HCT116 (cell line): ENCODE measurements at places on chromosomes 7 and 10.

GRCh38 chr7:20199015-20199737 lies 18.0 kb downstream of the MACC1 start:
- DNase-seq = peak; percentile 94

DNA sequence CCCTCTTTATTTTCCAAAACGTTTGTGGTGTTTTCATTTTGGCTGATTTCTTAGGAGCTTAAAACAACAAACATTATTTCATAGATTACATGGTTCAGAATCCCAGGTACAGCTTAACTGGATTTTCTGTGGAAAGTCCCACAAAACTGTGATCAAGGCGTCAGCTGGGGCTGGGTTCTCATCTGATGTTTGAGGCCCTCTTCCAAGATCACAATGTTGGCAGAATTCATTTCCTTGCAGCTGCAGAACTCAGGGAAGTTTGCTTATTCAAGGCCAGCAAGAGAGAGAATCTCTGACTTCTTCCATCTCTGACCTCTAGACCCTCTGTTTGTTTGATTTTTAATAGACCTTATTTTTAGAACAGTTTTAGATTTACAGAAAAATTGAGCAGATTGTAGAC lies 108.4 kb upstream of the AGK start:
- DNase-seq = no peak

- DNase-seq = no peak
Measured at GRCh38 chr10:80459047-80459865, 5.1 kb downstream of the TSPAN14 start.

DNA sequence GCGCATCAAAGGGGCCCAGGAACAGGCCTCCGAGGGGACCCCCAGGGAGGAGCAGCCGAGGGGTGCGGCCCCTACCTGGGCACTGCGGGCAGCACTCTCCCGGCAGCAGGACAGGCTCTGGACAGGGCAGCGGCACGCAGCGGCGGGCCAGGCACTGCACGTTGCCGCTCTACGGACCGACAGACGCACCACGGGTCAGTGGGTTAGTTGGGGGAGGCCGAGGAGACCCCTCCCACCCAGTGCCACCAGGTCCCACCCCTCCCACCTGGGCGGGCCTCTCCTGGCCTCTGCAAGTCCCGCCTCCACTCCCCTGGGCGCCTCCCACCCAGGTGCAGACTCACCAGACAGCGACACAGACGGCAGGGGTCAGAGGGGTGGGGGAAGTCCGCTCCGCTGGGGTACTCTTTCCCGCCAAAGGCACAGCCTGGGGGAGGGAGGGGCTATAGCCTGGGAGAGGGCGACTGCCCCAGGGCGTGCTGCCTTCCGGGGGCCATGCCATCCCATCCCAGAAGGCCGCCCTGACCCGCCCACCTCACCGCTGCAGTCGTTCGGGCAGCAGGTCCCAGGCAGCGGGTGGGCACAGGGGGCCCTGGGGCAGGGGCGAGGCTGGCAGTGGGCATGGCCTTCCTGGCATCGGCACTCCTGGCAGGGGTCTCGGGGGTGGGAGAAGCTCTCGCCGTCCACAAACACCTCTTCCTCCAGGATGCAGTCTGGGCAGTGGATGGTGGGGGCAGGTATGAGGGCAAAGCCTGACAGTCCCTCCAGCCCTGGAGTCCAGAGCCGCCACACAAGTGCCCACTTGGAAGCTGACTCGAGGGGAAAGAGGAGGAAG lies 19.2 kb downstream of the KCP start:
- no peak for DNase-seq

DNA sequence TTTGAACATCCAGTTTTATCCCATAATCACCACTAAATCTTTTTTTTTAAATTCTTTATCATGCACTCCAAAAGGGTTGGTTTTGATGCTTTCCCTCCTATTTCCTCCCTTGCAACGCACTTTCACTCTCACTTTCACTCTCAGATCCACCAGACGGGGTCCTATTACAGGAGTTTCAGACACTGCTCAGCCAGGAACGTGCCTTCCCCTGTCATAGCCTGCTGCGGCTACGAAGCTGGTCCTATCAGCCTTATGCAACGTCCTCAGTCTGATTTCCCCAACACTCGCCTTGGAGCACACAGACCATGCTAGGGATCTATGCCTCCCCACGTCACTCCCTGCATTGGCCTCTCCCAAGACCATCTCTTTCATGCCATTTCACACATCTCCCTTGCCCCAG lies 23.4 kb downstream of the ZPBP start:
- no peak for DNase-seq

- DNase-seq = no peak
Measured at GRCh38 chr7:44959433-44959951, 19.3 kb downstream of the MYO1G start.

- DNase-seq = no peak
Measured at GRCh38 chr7:34341326-34341725, 316.7 kb upstream of the NPSR1 start.

- DNase-seq = no peak
Measured at GRCh38 chr10:116006508-116006907, 266.5 kb downstream of the GFRA1 start.

DNA sequence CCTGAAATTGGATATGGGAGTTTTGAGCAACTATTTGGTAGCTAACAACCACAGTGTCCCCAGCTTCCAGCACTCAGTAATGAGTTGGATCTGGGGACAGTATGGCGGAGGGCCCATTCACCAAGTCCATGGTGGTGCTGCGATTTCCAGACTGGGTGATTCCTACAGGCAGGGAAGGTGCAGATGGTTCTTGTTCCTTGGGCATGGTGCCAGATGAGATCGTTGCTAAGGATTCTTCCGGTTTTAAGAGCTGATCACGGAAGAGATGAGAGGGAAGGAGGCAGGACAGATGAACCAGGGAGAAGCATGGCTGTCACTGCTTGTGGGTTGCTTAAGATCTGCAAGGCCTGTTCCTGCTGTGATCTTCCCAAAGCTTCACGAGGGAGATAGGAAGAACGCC lies 380.3 kb downstream of the TCERG1L start:
- DNase-seq = no peak

- no peak for DNase-seq
Measured at GRCh38 chr7:128210036-128210347, 31.1 kb upstream of the LEP start.

- DNase-seq = no peak
Measured at GRCh38 chr10:7475046-7475911, 64.4 kb upstream of the SFMBT2 start.

DNA sequence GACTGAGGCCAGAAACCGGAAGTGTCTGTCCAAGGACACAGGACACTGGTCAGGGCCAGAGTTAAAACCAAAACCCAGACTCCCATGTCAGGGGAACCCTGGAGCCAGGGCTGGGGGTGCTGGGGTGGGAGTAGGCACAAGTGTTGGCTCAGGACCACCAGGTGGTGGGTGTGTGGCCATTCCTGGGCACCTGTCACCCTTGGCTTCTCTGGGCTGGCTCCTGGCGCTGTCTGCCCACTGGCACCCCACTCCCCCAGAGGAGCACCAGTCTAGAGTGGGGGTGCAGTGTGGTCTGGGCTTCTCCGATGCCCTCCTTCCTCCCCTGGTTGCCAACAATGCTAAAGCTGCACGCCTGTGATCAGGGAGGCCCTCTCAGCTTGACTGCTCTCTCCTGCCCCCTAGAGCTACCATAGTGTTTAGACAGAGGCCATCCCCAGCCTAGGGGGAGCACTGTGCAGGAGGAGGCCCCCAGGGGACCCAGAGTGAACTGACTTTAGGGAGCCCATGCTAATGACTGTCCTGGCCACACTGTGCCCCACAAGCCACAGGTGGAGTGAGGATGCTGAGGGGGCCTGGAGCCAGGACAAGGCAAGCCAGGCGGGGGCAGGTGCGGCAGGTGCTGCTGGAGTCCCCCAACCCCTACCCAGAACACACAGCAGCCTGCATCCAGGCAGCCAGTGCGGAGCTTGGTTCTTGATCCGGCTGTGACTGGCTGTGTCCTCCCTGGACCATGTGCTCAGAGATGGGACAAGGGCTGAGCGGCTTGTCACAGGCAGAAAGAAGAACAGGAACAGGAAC lies 11.0 kb downstream of the RASGEF1A start:
- DNase-seq = peak; percentile 21

- no peak for DNase-seq
Measured at GRCh38 chr7:156000601-156001396, 188.5 kb upstream of the SHH start.

DNA sequence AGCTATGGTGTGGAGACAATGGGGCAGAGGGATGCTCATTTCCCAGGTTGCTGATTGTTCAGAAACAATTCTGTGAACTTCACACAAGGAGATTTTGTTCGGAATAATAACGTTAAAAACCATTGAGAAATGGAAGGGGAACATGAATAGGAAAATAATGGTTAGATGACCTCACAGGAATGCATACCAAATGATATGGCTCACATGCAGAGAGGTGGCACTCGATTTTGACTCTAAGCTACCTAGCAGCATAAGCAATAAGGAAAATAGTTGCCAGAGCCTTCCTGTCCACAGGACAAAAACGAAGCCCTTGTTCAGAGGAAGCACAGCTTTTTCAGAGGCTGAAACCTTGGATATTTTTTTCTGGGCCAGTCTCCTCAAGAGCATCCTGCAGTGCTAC lies 293.1 kb downstream of the ZEB1 start:
- DNase-seq = no peak

- DNase-seq = no peak
Measured at GRCh38 chr10:43596546-43596945, 9.7 kb upstream of the ZNF485 start.

GRCh38 chr10:110462166-110463095 lies 35.3 kb upstream of the DUSP5 start:
- no peak for DNase-seq

DNA sequence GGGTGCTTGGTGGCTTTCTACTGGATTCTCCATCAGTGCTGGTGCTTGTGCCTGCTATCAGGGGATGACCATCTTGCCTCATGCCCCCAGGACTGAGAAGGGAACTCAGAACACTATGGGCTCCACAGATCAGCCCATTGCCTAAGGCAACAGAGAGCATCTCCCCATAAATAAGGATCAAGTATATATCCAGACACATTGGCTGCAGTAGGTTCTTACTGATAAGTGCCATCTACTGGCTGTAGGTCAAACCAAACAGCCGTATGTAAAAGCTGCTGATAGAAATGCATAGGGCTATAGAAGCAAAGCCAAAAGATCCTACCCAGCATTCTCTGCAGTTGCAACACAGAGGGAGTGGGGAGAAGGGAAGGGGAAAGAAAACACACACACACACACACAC lies 153.7 kb downstream of the CDK14 start:
- DNase-seq = no peak

DNA sequence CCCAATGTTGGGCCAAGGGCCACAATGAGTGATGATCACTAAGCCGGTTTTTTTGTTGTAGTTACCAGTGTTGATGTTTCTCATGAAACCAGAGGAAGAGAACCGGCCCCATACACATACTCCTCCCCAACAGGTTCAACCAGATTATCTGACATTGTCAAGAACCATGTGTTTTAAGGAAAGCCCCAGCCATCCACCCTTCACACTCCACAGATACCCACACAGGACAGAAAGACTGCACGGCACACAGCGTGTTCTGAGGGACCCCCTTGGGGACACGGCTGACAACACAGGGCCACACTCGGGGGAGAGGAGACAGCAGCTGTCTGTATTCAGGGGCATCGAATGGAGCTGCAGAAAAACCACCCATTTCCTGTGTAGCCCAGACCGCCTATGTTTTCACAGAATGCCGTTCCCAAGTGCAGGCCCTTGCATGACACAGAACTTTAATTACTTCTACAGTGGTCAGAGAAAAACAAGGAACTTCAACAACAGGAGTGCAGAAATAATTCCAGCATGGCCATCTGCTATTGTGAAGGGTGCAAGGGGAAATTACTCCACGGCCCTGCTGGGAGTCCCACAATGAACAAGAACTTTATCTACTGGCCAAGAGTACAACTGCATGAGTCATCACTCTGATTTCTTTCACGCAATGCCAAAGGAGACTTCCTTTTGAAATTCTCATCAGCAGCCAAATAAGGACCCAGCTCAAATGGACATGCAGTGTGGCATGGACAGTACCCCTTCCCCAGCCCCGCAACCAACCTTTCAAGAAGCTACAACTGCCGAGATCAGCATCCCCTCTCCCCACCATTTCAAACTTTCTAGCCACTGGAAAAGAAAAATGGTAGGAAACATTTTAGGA lies 2.3 kb downstream of the KLF6 start:
- DNase-seq = no peak

DNA sequence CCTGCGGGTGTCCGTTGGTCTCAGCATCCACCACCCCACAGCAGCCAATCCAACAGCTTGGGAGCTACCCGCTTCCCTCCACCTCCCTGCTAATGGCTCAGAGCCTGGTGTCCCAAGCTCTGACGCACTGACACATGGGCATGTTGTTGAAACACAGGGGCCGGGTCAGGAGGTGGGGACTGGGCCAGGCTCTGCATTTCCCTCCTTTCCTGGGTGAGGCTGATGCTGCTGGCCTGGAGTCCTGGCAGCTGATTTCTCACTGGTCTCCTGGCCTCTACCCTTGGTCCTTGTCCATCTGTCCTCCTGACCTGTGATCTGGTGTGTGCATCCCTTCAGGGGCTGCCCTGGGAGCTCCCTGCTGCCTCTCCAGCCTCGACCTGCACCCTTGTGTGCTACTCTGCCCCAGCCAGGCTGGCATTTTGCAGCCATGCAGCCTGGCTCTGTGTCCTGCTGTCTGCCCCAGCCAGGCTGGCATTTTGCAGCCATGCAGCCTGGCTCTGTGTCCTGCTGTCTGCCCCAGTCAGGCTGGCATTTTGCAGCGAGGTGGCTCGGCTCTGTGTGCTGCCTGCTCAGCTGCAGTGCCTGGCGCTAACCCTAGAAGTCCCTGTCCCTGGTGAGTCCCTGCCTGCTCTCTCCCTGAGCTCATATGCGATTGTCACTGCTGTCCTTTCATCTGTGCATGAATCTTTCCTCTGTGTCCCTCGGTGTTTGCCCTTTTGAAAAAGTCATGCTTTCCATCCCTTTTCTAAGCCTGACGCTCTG lies 14.0 kb downstream of the AMZ1 start:
- DNase-seq = no peak

DNA sequence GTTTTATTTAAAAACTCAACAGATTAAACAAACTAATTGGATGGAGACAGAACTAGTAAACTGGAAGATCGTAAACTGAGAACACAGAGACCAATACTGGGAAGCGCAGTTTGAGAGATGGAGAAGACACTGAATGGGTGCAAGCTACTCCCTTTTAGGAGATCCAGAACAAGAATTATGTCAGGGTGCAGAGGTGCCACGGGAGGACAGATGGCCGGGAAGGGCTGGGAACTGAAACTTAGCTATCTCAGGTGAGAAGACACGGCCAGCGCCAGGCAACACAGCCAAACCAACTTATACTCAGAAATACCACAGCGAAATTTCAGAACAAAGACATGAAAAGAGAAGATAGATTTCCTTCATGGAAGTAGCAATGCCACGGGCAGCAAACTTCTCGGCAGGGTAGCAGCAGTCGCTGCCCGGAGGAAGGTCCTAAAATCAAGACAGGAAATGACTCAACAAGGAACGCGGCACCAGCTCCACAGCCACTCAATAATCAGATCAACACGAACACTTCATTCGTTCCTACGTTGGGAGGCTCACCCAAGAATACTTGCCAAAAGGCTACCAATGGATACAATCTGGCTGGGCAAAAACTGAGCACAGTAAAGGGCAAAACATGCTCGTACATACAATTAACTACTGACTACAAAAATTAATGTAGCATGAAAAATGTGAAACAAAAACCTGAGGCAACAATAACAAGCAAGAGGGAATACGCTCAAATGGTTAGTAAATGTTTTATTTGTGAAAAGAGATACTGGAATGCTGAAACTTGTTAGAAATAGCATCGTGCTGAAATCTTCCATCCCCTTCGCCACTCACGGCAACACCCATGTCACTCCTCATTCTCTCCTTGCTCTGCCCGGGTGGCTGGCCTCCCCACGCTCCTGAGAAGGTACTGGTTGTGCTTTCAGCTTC lies 2.2 kb upstream of the LRRC27 start:
- DNase-seq = no peak

GRCh38 chr7:92723205-92723604 lies 113.2 kb downstream of the CDK6 start:
- DNase-seq = no peak

- no peak for DNase-seq
Measured at GRCh38 chr7:142808802-142809583, 38.2 kb downstream of the PRSS2 start.
